ENCODE measurements at places on chromosomes 6 and 20. TPM values are rescaled to one million over a fixed set of nuclear protein-coding genes. Genes with fewer than 3 reads are reported as not detected.

DNA sequence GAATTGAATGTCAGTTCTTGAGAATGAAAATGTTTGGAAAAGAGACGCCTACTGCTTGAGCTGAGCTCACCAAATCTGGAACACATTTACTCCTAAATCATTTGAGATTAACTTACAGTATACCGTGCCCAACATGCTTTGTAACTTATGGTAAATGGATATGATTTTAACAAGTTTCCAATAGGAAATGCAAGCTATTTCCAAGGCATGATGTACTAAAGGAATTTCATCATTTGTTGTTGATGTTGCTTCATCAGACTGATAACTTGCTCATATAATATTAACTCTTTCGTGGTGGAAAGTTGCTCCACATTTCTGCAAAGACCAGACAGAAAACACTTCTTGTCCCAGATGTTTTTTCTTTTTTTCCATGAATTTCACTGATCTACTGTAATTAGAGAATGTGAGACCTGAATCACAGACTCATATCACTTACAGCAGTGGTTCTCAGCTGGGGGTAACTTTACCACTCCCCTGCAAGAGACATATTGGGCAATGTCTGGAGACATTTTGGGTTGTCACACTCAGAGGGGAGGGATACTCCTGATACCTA is 116.6 kb upstream of the TRAF3IP2 start:
- DNase-seq, result no peak

GRCh38 chr6:56370561-56371211 is 123.3 kb upstream of the COL21A1 start:
- peak; percentile 98 for DNase-seq

DNA sequence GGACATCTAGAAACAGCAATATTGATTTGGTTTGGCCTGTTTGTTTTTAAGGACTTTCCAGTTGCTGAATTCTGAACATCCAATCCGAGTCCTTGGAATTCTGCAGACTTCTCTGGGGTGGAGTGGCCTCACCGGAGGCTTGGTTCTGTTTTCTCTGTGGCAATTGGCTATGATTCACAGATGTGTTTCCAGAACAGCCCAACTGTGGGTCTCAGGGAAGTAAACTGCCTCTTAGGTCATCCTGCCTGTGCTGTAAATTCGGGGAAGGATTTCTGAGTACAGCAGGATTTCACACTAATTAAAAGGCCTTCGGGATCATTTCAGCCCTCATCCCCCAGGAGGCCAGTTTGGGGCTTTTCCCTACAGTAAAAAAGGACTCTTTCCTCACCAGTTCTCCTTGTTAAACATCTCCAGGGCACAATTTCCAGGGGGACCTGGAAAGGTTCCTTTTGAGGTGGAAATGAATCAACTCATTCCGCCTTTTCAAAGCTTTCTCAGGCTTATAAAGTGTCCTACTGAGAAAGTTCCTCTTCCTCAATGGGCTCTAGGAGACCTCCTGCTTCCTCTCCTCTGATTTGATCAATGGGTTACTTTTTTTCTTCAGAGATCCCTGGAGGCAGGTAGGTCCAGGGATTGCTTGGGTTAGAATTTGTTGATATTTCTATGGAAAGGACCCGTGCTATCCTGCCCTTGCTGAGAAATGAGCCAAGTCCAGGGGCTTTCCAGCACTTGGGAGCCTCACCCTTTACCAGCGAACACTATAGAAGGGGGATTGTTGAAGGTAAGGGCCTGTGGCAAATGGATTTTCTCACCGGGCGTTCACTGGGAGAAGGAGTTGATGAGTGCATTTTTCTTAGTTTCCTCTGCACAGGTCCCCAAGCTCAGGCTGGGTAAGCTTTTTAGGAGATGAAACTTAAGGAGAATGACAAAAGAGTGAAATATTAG is 114.6 kb downstream of the CLIC5 start:
- DNase-seq, result no peak

- DNase-seq, result no peak
Observed at GRCh38 chr6:25981568-25982263, 19.1 kb downstream of the TRIM38 start.

DNA sequence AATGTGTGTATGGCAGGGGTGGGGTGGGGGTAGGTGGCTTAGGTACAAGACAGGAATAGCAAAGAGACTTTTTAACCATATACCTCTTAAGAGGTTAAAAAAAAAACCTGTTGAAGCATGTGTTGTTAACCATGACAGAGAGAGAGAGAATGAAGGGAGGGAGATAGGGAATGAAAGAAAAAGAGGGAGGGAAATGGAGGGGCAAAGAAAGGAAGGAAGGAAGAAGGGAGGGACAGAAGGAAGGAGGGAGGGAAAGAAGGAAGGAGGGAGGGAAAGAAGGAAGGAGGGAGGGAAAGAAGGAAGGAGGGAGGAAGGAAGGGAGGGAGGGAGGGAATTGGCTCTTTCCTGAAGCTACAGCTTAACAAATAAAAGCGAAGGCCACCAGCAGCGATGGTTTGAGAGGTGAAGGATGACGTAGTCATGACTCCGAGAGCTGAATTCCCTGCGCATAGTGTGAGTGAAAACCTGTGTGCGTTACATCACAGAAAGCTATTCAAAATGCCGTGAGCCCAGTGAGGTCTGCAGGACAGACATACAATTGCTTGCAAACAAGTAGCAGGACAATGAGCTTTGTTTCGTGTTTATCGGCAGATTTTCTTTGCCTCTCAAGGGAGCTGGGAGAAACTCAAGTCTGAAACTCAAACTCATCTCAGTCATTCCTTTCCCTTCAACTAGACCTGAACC is 88.6 kb upstream of the NEDD9 start:
- DNase-seq, result no peak

- peak; percentile 98 for DNase-seq
Observed at GRCh38 chr6:150667977-150668716, 68.5 kb downstream of the PLEKHG1 start.

GRCh38 chr6:138371720-138372119 is 6.0 kb upstream of the SMIM28 start:
- peak; percentile 75 for DNase-seq

DNA sequence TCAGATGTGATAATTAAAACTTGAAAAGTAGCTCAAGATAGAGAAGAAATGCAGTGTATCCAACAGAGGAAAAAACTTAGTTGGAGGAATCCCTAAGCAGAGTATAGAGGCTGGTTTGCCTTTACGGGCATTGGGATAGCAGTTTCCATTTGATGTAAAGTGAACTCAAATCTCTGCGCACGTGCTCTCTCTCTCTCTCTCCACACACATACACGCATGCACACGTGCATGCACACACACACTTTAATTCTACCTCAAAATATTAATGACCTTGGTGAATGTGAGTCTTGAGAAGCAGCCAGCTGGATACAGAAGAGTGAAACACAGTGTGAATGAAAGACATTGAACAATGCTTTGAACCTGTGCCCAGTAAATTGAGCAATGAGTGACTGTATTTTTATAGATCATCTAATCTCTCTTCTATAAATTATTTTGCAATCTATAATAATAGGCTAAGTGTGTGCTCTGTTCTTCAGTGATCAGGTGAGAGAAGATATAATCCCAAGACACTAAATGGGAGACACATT is 247.7 kb upstream of the FAM83B start:
- no peak for DNase-seq

- peak; percentile 88 for DNase-seq
Observed at GRCh38 chr6:163416557-163417253, 2.2 kb downstream of the QKI start.

DNA sequence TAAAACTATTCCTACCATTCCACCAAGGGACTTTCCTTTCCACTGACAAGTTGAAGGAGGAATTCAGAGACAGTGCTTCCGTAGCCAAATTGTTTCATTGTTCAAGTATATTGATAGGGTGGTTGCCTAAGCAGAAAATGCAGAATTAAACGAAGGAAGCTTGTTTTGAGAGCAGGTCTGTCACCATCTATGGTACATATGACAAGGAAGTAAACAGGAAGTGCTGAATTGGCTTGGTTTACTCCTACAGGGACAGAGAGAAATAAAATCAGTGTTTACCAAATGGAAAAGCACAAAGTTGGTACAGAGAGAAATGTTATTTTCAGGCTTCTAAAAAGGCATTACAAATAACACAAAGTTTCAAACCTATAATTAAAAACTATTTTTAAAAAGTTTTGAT is 421.8 kb downstream of the CDC5L start:
- DNase-seq, result no peak

Gene BHLHE23
- not detected for total RNA-seq

Gene TGM6
- not detected for total RNA-seq

Gene RCAN2
- total RNA-seq, result 0.34 TPM

Gene BYSL
- 22.1 TPM for total RNA-seq

Gene NTSR1
- total RNA-seq, result 0.05 TPM

Gene COX4I2
- not detected for total RNA-seq

Gene MYL9
- total RNA-seq, result 3.7 TPM

All from dermis blood vessel endothelial cell (primary cell).